ENCODE measurements at places on chromosomes 16 and 17.

GRCh38 chr17:80492343-80493136 is 16.1 kb upstream of the NPTX1 start:
- no peak for DNase-seq

DNA sequence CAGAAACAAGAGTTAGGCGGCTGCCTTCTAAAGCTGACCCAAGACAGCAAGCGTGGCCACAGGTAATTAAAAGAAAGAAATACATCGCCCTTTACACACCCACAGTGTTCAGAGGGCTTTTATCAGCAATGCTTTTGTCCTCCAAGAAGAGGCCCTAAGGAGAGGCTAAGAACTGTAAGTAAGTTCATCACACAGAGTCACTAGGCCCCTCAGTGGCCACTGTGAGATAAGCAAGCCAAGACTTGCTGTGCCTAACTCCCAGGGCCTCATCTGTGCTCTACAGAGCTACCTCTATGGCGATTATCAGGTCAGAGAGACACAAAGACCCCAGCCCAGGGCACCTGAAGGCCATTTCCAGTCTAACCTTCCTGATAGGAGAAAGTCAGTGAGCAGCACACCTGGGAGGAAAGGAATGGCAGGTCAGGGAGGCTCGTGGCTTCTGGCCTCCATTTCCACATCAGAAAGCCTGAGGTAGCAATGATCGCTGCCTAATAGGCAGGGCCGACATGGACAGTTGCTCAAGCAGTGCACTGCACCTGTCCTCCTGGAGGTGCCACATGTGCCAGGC is 545.2 kb upstream of the CDH11 start:
- no peak for DNase-seq

- DNase-seq = no peak
These were observed 16.5 kb downstream of the CRISPLD2 start for GRCh38 chr16:84836234-84836647.

- DNase-seq = no peak
These were observed 13.8 kb upstream of the CTCF start for GRCh38 chr16:67548265-67549126.

- DNase-seq = no peak
These were observed 20.2 kb downstream of the ENPP7 start for GRCh38 chr17:79750650-79751545.

- no peak for DNase-seq
These were observed 3.1 kb upstream of the BAIAP3 start for GRCh38 chr16:1330260-1330914.

DNA sequence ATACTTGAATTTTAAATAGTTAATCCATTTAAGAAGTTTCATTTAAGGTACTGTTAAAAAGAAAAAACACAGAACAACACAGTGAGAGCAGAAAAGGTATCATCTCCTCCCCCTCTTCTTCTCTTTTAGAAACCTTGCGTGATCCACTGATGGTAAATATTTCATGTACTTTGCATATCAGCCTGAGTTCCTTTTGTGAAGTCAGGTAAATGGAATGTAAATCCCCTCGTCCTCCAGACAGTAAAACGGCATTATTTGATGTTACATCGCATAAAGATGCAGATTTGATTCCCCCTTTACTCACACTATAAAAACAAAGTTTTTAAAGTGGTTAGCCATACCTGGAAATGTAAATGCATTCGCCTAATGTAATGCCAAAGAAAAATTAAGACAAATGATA is 234.4 kb downstream of the WWOX start:
- DNase-seq = no peak
